AG04450 (cell line): ENCODE measurements at places on chromosomes 2 and 18.
A peak's percentile ranks its signal among the peaks of the same experiment; 100 is the strongest.

DNA sequence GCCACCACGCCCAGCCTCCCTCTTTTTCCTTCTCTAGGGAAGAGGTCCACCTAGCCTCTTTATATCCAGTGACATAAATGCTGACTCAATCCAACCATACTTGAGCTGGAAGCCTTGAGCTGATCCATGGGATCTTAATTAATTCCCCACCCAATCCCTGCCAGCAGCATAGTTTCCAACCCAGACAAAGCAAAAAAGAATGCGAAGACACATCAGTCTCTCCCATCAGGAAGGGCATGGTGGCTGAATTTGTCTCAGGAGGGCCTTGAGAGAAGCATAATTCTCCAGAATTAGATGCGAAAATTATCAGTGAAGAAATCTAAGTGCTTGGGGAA, 22.5 kb downstream of the CASP10 start:
- no peak for DNase-seq

- no peak for DNase-seq
These were observed 107.0 kb downstream of the PDE1A start for GRCh38 chr2:182319556-182320505.

- DNase-seq: peak; percentile 10
These were observed 20.5 kb upstream of the KIF1A start for GRCh38 chr2:240840435-240841060.

GRCh38 chr18:53402670-53403069, 821.8 kb downstream of the MBD2 start:
- no peak for DNase-seq

DNA sequence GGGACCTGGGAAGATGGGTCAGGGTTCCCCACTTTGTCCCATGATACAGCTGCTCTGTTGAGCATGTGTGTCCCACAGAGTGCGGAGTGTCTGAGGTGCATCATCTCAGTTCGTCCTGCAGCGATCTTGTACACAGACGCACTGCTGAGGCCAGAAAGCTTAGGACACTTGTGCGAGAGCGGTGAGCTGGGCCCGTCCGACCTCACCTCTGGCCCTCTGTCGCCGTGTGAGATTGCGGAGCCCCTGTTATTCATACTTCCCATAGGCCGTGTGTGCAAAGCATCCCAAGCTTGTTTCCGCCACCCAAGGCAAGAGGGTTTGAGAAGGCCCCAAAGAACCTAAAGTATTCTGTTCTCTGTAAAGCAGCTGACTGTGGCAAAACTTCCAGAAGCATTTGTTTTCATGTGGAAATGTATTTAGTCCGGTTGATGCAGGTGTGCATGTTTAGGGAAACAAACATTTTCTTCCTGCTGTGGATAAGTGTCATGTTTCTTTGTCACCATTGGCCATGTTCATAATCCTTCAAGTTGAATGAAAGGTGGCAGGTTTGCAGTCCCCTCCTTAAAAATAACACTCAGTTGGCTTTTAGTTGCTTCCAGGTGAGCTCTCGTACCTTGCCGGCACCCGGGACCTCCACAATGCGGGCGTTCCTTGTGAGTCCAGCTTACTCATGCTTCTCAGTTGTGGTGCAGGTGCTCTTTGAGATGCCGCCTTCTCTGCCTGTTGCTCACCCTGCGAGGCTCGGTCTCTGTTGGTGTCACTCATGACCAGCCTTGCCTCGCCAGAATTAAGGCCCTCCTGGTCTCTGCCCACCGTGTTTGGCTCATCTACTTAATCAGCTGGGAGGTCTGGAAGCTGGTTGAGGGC, 5.3 kb downstream of the AGAP1 start:
- DNase-seq: no peak

DNA sequence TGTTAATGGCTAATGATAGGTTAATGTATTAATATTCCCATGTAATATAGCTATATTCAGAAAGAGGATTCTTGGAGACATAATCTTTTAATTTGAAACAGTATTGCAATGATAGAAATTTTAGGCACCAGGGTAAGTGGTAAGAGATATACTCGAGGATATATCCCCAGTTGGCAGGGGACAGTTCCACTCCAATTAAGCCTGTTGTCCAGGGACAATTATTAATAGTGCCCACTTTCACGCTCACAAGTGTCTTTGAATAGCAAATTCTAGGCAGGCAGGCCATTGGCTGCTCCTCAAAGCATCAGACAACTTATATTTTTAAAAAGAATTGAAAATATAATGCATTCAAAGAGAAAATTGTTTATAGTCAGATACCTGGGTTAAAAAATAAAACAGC, 190.7 kb downstream of the PDE11A start:
- no peak for DNase-seq

GRCh38 chr2:120267348-120267747, 14.7 kb downstream of the RALB start:
- DNase-seq: no peak

DNA sequence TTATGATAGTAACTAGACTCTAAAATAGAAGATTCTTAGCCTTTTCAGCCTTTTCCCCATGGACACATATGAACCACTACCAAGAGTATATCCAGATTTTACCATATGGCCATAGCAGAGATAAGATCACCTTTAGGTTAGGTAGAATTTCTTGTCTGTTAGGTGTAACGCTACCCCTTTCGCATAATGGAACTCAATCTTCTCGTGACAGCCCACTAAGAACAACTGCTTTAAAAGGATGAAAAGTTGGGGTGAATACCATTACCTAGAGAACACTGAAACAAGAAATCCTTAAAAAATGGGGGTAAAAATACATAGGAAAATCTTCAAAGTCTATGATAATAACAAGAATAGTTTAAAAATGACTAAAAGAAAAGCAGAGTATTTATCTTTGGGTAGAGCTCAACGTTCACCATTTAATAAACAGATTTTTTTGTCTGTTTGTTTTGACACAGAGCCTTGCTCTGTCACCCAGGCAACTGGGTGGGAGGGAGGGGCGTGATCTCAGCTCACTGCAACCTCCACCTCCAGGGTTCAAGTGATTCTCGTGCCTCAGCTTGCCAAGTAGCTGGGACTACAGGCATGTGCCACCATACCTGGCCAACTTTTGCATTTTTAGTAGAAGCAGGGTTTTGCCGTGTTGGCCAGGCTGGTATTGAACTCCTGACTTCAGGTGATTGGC, 67.2 kb downstream of the VIL1 start:
- DNase-seq: no peak

- no peak for DNase-seq
These were observed 126.1 kb downstream of the NCK2 start for GRCh38 chr2:105870858-105871257.

DNA sequence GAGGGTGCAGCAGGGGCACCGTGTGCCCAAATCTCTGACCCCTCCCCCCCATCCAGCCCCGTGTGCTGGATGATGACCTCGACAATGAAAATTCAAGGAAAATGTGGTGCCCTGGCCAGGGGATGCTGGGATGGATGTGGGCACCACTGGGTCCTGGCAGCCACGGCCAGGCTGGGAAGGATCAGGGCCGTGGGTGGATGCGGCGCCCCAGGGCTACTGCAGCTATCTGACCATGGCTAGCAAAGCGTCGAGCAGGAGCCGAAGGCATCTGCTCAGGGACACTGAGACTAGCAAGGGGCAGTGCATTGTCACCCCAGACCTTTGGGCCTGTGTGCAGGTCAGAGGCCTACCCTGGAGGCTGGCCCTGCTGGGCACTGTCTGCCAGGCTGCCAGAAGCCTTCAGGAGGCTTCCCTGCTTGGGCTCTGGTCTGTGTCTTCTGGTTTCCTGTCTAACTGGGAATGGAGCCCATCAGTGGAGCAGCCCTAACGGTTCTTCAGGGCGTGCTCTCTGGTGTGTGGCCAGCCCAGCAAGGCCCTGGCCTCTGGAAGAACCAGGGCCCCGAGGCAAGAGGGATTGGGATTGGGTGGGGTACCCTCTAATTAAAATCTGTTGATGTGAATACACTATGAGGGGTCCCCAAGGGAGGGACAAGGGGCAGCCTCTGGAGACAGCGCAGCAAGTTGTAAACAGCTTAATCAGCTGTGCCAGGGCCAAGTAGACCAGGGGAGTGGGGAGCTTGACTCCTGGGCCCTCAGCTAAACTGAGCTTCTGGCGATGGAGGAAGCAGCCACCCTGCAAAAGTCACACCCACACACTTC, 98.0 kb downstream of the STPG4 start:
- no peak for DNase-seq

DNA sequence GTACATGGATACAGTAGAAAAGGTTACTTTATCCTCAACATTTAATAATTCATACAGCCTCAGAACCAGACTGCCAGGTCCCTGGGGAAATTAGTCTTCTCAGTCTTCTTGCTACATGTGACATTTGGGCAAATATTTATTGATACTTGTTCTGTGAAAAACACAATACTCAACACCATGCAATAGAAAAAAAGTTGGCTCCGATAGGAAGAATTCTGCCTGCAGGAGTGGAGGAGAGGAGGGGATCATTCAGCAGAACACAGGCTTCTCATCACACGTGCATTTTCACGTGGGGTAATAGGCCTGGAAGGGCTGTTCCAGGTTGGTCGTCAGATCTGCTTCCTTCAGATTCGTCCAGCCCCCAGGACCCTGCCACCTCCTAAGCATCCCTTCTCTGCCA, 58.4 kb upstream of the ACKR3 start:
- DNase-seq: no peak

DNA sequence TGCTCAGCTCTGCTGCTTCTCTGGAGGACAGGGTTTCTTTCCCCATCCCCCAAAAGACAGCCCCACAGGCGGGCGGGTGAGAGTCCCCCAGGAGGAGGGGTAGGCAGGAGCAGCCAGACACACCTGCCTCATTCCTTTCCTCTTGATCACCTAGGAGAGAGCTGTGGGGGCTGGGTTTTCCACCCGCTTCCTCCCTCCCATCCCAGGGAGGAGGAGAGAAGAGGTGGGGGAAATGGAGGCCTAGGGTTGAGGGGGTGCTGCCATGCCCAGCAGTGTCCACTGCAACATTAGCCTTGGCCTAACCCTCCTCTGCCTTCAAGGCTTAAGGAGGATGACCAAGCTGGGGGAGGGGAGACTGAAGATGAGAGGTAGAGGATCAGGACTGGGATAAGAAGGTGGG, 14.7 kb downstream of the WNT10A start:
- no peak for DNase-seq

- DNase-seq: no peak
These were observed 454.5 kb downstream of the BCL11A start for GRCh38 chr2:60098996-60099395.

DNA sequence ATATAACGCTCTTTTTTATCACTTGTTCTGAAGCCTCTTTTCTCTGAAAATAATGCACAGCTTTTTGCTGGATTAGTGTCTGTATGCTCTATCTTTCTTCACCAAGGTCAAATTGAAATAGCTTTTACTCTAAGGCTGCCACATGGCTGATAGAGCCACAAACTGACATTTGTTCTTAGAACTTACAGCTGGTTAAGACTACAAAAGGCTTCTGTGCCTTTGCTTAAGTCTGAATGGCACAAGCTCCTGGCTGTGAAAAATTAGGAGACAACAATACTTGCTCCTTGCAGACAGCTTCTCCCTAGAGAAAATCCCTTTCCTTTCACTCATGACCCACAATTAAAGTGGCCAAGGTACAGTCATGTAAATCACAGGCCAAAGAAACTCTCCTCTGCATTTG, 515.3 kb downstream of the DSC3 start:
- no peak for DNase-seq

DNA sequence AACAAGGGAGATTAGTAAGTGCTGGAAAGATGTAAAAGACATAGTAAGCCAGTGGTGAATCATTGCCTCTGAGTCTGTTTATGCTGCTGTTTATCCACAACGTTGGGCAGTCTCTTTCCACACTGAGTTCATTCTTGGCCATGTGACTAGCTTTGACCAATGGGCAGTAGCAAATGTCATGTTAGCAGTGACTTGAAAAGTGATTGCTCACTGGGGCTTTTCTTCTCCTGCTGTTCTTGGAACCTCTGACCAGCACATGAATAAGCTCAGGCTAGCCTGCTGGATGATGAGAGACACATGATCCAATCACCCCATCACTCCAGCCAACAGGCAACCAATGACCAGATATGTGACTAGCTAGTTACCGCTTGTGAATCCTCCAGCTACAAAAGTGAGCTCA, 360.4 kb downstream of the SLC4A3 start:
- DNase-seq: peak; percentile 64

DNA sequence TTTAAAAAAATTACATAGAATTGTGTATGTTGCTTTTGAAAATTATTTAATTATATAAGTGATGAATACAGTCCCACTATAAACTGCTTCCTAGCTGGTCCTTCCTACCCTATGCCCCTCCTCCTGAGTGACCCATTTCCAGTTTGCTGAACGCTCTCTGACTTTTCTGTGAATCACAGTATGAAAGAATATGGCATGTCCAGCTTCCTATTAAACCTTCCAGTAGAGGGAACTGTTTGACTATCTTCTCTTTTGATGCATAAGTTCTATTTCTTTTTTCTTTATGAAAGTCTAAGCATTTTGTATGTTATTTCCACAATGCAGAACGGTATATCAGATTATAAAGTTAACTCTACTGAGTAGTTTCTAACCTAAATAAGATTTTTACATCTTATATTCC, 41.3 kb downstream of the PSMG2 start:
- DNase-seq: peak; percentile 47

GRCh38 chr2:20880221-20880771, 57.4 kb upstream of the LDAH start:
- no peak for DNase-seq

GRCh38 chr2:54083021-54083420, 32.4 kb upstream of the ACYP2 start:
- DNase-seq: no peak

DNA sequence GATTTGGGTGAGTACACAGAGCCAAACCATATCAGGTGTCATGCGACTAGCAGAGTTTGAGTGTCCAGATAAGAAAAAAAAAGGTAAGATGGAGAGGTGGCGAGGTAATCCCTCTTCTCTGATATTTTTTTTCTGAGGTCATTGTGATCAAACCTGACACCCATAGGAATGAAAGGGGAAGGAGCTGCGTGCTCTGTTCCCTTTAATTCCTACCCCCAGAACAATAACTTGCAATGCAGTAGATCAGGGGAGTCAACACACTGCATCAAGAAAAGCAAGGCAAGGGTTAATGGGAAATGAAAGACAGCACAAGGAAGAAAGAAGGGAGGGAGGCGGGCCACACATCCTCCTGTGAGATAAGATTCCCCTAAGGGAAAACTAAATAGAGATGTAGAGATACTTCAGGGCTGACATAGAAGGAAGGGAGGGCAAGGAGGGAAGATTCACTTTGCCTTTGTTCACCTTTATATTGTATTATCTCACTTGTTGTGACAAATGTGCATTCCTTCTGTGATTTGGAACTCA, 132.8 kb downstream of the CD226 start:
- DNase-seq: no peak

- DNase-seq: no peak
These were observed 64.6 kb downstream of the LTBP1 start for GRCh38 chr2:33011373-33011772.

DNA sequence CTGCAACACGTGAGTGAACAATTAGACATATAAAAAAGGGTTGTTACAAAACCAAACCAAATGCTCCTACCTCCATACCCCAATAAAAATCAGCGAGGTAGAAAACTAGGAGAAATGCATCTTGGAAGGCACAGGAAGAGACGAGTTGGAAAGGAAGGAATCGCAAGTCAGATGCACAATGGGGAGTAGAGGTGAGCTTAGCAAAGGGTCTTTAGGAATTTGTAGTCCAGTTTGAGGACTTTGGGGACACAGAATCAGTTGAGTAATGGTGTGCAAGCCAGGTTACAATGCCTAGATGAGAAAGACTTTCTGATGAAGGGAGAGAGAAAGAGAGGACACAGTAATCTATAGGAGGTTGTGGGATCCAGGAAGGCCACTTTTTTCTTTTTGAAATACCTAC, 35.7 kb downstream of the XRCC5 start:
- DNase-seq: no peak

GRCh38 chr2:179561702-179562101, 297.1 kb upstream of the SESTD1 start:
- no peak for DNase-seq

- no peak for DNase-seq
These were observed 43.4 kb downstream of the ZNF516 start for GRCh38 chr18:76451396-76452331.
